NT2/D1 (cell line): ENCODE measurements at places on chromosomes 4 and X.
A peak's percentile ranks its signal among the peaks of the same experiment; 100 is the strongest.

DNA sequence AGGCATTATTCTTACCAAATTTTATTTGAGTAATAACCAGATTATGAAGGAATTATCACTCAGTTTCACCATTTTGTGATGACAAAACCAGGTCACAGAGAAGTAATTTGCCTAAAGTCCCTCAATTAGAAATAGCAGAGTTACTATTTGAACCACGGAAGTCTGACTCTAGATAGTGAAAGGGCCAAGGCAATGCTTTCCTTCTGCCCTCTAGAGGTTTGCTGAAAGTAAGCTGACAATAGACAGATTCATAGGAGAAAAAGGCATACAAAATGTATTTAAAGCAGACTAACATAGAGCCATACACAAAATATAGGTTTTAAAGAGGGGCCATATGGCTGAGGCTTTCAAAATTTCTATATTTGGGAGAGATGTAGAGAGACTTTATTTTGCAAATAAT is 43.1 kb downstream of the CXXC4 start:
- peak; percentile 1 for DNase-seq

GRCh38 chr4:125389713-125390112 is 75.0 kb downstream of the FAT4 start:
- no peak for DNase-seq

- DNase-seq = no peak
These were observed 82.4 kb upstream of the TMEM150C start for GRCh38 chr4:82643994-82644733.

DNA sequence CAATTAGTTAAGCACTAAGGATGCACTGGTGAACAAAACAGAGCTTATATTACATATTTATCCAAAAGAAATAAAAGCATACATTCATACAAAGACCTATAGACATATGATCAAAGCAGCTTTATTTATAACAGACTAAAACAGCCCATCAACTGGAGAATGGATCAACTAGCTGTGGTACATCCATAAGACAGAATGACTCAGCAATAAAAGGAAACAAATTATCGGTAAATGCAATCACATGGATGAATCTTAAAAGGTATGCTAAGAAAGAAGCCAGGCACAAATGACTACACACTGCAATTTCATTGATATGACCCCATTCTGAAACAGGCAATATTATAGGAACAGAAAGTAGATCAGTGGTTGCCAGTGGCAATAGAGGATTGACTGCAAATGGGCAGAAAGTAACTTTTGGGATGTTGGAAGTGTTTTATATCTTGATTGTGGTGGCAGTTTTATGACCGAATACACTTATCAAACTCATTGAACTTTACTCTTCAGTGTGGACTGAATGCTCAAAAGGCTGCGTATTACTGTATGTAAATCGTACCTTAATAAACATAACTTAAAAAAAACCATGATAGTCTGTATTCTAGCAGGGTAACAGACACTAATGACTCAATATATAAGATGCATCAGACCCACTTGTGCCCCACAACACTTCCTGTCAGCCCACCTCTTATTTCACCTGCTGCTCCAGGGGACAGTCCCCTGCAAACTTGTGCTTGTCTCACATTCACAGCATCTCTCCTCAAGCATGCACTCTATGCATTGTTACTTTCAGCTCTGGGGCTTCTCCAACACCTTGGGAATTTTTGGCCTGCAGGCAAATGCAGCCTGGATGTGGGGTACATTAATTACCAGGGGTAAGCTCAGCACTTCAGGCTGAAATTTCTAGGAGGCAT is 59.1 kb downstream of the MID1IP1 start:
- DNase-seq = no peak

GRCh38 chr4:146495269-146495668 is 26.5 kb downstream of the SLC10A7 start:
- DNase-seq = no peak

GRCh38 chrX:7351926-7352325 is 204.0 kb upstream of the PUDP start:
- DNase-seq = no peak

- DNase-seq = no peak
These were observed 30.1 kb downstream of the TEX13A start for GRCh38 chrX:105190252-105190853.

- DNase-seq = no peak
These were observed 42.5 kb downstream of the BEX3 start for GRCh38 chrX:103418811-103419340.

GRCh38 chrX:115639334-115639880 is 78.4 kb downstream of the PLS3 start:
- DNase-seq = no peak

DNA sequence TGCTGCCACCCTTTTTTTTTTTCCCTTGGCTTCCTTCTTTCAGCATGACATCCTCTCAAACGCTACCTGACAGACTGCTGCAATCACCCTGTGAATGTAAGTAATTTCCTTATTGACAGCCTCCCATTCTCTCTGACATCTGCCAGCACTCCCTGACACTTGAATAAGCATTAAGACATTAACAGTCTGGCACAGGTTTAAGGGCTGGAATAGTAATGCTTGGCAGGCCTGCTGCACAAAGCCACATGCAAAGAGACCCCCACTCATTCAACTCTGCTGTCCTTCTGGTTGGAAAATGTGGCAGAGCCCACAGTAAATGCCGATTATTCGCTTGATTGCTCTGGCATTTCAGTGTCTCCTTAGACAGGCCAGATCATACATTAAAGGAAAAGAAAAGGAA is 28.1 kb upstream of the RASGEF1B start:
- DNase-seq = no peak

- DNase-seq = no peak
These were observed 69.2 kb upstream of the FAT1 start for GRCh38 chr4:186792728-186793366.

DNA sequence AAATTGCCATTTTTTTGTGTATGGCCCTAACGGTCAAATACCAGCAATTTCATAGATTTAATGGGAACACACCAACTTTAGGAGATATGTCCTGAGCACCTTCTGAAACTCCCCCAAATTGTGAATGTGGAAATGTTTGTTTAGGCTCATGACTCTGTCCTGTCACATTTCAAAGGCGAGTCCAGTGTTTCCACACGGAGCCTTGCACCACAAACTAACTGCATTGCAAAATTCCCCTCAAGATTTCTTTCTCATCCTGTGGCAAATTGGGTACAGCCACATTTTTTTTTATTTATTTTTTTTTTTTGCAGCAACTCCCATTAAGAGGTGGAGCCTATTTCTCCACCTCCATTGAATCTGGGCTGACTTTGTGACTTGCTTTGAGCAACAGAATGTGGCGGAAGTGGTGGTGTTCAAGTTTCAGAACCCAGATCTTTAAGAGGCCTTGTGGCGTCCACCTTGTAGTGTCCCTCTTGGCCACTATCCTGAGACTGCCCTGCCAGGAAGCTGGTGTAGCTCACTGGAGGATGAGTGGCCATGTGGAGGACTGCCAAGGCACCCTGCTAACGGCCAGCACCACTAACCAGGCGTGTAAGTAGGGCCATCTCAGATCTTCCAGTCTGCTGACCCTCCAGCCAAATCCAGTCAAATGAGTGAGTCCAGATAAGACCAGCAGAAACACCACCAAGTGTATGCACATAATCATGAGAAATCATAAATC is 172.4 kb upstream of the SCML1 start:
- DNase-seq = no peak

GRCh38 chrX:146863566-146863965 is 49.0 kb upstream of the CXorf51A start:
- no peak for DNase-seq

DNA sequence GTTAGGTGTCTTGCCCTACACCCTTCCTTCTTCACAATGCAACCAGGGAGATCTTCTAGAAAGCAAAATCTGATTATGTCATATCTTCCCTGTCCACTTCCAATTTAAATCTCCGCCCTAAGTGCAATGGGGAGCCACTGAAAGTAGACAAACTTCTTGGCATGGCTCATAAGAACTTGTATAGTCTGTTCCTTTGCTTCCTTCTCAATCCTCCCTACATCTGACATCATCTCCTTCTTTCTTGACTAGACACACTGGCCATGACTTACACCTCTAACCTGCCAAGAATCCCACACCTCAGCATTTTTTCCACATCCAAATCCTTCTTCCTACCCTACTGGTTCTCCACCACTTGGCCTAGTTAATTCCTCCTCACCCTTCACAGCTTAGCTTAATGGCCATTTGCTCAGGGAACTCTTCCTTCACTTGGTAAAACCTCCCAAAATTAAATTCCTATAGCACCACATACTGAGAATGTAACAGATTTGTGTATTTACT is 55.1 kb downstream of the NCAPG start:
- no peak for DNase-seq

- DNase-seq = no peak
These were observed 66.3 kb downstream of the CLDN34 start for GRCh38 chrX:10033375-10034007.

DNA sequence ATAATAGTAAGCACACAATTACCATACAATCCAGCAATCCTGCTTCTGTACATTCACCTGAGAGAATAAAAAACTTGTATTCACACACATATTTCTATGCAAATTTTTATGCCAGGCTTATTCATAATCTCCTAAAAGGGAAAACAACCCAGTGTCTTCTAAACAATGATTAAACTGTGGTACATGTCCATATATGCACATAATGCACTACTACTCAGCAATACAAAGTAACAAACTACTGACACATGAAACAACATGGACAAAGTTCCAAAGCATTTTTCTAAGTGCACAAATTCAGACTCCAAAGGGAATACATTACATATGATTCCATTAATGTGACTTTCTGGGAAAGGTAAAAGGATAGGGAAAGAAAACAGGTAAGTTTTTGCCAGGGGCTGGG is 18.0 kb upstream of the FMR1 start:
- DNase-seq = no peak

- DNase-seq = no peak
These were observed 137.4 kb upstream of the ARSJ start for GRCh38 chr4:114116861-114117260.

- no peak for DNase-seq
These were observed 83.9 kb downstream of the SNCA start for GRCh38 chr4:89752932-89753598.

GRCh38 chrX:45110494-45110893 is 90.2 kb downstream of the DIPK2B start:
- no peak for DNase-seq

- DNase-seq = no peak
These were observed 206.6 kb downstream of the PTTG2 start for GRCh38 chr4:38166768-38167167.

DNA sequence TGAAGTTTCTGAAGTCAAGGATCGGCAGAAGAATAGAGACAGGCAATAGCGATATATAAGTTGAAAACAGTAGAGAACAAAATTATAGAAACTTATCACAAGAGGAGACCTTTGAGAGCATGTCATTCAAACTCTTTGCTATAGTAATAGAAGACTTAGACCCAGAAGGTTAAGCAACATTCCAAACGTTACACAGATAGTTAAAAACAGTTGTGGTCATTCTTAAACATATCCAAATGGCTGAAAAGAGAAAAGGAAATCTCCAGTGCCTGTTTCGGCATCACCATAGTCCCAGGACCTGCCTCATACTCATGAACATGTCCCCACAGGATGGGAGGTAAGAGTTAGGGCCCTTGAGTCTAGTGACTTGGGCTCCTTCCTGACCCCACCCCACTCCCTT is 258.1 kb upstream of the NOCT start:
- DNase-seq = no peak

GRCh38 chrX:150898343-150899190 is at the start of gene CD99L2:
TSS of gene CD99L2 (minus strand) at chrX:150898668. CDS start at chrX:150898588, 80 bp downstream.
- peak; percentile 56 for DNase-seq

DNA sequence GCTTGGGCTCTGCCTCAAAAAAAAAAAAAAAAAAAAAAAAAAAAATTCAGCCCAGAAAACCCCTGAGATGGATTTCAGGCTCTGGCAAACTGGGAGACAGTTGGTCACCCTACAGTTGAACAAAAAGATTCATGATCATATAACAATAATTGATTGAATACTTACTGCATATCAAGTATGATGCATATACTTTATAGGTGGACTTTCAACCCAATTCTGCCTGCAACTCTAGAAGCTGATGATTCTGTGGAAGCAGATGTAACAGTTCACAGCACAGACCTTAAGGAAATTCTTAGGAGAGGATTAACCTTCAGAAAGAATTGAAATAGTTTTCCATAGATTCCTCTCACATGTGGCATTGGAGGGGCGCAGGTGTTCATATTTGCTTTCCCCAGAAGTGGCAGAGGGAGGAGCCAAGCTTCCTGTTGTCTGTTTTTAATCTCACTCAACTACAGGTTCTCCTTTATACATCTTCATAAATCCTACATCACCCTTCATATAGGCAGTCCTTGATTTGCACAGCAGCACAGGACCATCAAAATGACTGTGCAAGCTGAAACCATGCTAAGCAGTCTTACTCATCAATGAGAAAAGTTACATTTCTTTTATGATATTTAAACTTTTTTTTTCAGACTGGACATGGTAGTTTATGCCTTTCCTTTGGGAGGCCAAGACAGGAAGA is 149.4 kb upstream of the KLF3 start:
- no peak for DNase-seq

GRCh38 chr4:184745831-184746795 is 12.2 kb upstream of the CENPU start:
- peak; percentile 40 for DNase-seq
